Stimulated activated CD8-positive, alpha-beta memory T cell treated with anti-CD3 and anti-CD28 coated beads, Interleukin-4, amount 100 ng/mL, for 1 hour (primary cell): ENCODE measurements at places on chromosomes 12 and 14.

DNA sequence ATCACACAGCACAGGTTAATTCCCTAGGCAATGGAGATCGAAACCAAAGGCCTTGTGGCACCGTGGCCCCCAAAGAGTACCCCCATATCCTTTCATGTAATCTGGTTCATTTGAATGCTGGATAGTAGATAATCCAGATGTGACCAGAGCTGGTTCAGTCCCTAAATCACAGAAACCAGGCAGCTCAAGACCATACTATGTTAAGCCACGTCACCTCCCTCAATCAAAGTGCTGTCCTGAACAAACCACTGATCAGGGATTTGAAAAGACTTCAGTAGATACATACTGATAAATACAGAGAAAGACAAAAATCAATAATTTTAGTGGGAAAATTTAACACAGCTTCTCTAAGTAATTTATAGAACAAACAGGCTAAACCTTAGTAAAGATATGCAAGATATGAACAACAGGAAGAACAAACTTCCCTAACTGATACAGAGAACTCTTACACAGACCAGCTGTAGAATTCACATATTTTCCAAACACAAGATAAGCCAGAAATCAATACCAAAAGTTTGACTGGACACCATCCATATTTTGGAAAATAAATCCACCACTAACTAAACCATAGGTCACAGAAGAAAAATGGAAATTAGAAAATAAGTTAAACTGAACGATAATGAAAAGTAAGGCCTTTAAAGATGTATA is 67.1 kb downstream of the BCAT1 start:
- no peak for DNase-seq

GRCh38 chr14:101198398-101199027 is 295.0 kb upstream of the RTL1 start:
- DNase-seq: no peak

GRCh38 chr14:67141146-67141900 is 47.9 kb upstream of the GARIN2 start:
- no peak for DNase-seq

- no peak for DNase-seq
Observed at GRCh38 chr12:56220611-56221231, 1.0 kb downstream of the RNF41 start.

- no peak for DNase-seq
Observed at GRCh38 chr14:102362084-102362483, 606 bp downstream of the CINP start.

GRCh38 chr12:96164951-96165811 is 29.0 kb upstream of the ELK3 start:
- no peak for DNase-seq

GRCh38 chr14:48693793-48694192 is 892.4 kb downstream of the RPS29 start:
- no peak for DNase-seq

DNA sequence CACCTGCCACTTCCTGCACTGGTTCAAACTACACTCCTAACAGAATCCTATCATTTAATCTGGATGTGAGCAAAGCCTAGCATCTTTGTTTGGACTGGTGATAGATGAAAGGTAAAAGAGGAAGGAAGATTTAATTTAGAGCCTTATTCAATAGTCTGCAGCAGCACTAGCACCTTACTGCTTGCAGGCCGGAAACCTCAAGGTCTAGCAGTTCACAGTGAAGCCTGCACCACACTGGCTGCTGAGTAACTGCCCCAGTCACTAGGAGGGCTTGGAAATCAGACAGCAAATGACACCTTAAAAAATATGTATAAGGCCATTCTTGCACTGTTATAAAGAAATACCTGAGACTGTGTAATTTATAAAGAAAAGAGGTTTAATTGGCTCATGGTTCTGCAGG is 358.0 kb downstream of the DAD1 start:
- DNase-seq: no peak

DNA sequence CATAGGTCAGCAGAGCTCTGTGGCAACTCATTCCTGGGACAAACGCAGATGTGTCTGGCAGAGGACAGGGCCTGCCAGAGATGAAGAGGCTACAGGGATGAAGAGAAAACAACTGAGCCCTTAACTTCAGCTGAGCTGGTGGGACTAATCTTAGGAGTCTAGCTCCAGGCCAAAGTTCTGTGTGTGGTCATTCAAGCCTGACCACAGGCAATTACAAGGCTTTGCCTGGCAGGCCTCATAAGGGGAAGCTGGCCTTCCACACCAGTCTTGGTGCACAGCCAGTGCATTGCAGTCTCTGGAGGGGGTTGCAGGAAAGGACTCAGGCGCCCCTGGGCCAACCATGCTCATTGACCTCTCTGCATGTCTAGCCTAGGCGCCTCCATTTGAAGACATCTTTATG is 127.6 kb upstream of the DAAM1 start:
- no peak for DNase-seq

DNA sequence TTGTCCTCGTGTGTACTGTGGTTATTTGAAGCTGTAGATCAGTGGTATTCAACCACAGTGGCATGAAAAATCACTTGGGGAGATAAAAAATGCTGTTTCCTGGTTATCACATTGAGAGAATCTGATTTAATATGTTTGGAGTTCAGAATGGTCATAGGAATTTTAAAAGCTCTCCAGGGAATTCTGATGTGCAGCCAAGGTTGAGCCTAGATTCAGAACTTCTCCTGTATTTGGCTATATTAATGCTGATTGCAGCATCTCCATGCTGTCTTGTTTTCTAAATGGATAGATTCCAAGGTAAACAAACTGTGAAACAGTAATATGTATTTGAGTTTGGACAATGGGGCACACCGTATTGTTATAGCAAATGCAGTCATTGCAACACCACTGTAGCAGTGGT is 982.2 kb upstream of the FBXO33 start:
- no peak for DNase-seq

- DNase-seq: no peak
Observed at GRCh38 chr14:50739186-50739585, 71.1 kb upstream of the SAV1 start.
